NCI-H2029 (cell line): ENCODE measurements at places on chromosomes 1 and 21.
A peak's percentile ranks its signal among the peaks of the same experiment; 100 is the strongest.

GRCh38 chr1:72637593-72637992, 355.3 kb upstream of the NEGR1 start:
- DNase-seq: no peak

DNA sequence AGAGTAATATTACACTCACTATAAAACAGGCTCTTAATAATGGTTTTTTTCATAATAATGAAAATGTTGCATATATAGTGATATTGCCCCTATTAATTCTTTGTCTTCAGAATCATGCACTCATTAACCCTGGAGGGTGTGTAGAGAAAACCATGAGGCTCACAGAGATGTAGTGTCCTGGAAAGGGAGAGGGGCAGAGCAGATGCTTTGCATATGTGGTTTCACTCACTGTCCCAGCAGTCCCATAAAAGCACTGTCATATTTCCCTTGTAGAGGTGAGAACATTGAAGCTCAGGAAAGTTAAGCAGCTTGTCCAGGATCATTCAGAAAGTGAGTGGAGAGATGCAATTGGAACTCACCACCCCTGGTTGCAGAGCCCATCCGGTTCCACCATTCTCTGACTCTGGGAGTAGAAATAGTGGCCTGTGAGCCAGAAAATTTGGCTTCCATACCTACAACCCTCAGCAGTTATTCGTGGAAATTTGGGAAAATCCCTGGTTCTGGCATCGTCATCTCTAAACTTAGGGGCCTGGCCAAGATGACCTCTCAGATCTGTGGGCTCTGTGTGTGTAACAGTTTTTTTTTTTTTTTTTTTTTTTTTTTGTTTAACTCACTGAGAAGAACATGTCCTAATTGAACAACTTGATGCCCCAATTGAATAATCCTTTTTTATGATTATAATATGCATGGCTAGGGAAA, 86.4 kb downstream of the RGL1 start:
- DNase-seq: no peak

DNA sequence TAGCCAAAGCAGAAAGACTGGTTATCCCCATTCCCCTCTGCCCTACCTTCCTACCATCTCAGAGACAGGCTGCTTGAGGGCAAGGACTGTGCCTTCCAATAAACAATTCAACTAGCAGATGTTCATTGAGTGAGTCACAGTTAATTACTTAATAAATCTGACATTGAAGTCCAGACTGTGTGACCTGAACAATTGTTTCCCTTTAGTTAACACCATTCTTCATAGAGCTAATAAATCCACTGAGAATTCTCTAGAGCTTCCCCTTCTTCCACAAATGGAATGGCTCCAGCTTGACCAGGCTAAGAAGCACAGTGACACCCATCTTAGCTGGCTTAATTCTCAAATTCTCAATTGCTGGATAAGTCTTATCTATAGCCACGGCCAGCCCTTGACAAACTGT, 61.9 kb upstream of the GJA5 start:
- no peak for DNase-seq

GRCh38 chr1:182198006-182198605, 136.6 kb upstream of the ZNF648 start:
- DNase-seq: no peak

GRCh38 chr1:156123356-156124196, 9.1 kb downstream of the LMNA start:
- peak; percentile 88 for DNase-seq

DNA sequence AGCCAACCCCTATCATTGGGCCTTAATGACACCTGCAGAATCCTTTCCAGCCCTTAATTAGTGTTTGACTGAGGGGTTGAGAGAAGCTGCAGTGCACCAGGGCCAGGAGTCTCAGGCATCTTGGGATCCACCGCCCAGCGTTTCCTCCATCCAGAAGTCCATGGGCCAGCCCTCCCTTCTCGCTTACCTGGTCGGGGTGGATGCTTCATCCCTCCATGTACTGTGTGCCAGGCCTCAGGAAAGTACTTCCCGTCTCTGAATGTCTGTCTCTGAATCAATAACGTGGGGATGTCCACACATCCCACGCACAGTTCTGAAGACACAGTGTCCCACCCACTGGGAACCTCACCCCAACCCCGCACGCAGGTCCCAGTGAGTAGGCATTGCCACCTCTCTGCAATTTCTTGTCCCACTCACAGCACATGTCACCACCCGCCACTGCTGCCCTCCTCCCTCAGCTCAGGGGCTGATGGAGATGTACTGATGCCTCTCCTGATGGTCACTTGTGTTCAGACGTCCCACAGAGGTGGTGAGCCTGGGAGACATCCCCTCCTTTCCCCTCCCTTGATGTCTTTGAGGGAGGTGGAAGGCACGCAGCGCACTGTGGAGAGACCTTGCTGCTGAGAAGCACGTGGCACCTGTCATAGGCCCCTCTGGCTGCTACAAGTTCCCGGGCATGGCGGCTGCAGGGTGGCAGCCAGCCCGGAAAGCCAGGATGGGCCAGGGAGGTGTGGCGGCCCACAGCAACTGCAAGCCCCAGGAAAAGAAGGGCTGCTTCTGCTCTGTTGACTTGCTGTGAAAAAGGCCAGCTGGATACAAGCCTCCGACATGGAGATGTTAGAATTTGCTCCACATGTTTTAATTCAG, 29.4 kb upstream of the PRSS38 start:
- no peak for DNase-seq

- DNase-seq: no peak
Observed at GRCh38 chr1:10607228-10607627, 132.5 kb downstream of the PEX14 start.

GRCh38 chr1:107339775-107340174, 198.9 kb downstream of the NTNG1 start:
- DNase-seq: no peak

- DNase-seq: peak; percentile 38
Observed at GRCh38 chr1:84370831-84371394, 27.4 kb upstream of the DNASE2B start.

GRCh38 chr21:40641042-40641441, 205.9 kb downstream of the DSCAM start:
- DNase-seq: no peak

DNA sequence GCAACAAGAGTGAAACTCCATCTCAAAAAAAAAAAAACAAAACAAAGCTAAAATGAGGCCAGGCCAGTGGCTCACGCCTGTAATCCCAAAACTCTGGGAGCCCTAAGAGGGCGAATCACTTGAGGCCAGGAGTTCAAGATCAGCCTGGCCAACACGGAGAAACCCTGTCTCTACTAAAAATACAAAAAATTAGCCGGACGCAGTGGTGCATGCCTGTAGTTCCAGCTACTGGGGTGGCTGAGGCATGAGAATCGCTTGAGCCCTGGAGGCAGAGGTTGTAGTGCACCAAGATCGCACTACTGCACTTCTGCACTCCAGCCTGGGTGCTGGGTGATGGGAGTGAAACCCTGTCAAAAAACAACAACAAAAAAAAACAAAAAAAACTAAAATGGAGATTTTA, 191.2 kb upstream of the SGIP1 start:
- DNase-seq: no peak

DNA sequence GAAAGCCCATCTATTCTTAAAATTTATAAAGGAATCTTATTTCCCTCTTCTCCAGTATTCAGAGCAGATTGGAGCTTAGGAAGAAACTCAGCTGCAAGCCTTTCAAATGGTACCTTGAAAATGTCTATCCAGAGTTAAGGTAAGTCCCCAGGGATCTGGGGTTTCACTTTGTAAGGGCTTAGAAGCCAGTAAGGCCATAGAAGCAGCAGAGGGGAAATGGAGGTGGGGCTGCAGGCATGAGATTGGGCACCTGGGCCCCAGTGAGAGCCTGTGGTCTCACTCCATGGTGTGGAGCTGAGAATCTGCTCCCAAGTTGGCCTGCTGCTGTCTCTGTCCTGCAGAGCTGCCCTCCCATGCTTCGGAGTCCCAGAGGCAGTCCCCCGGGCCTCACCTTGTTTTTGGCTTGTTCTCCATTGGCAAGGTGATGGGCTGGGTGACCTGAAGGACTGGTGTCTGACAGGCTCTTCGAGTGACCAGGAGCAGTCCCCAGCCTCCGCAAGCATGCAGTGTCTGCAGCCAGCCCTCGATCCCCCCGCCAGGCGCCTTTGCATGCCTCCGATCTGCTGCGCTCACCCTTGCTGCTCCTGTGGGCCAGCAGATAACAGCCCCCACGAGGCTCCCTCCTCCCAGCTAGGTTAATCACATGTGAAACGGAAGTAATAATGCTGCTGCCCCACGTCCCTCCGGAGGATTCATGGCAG, 163.1 kb downstream of the PGBD5 start:
- no peak for DNase-seq

DNA sequence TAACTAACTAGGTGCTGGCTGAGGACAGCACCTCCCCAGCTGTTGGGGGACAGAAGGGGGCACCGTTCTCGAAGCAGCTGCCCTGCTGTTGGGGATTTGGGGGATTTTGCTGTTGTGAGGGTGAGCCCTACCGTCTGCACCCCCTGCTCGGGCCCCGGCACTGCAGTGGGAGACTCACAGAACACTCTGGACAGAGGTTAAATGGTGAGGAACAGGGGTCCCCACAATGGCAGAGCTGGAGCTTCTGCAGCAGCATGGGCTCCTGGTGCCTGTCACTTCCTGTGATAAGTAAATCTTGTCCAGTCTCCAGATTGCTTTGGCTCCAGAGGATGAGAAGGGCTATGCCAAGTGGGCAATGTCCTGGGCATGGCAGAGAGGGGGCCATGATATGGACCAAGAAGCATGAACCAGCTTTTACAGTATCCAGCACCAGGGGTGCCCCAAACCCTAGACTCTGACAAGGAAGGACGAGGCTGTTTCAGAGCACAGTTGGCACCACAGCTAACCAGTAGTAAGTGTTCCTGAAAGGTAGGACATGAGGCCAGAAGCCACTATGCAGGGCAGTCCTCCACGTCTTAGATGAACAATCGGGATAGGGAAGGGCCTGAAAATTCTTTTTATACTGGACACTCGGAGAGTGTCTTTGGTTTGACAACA, 365.1 kb upstream of the VAMP3 start:
- no peak for DNase-seq

GRCh38 chr1:16189921-16190621, 22.4 kb downstream of the ARHGEF19 start:
- peak; percentile 46 for DNase-seq

- peak; percentile 41 for DNase-seq
Observed at GRCh38 chr1:111739925-111740765, 950 bp upstream of the INKA2 start.

DNA sequence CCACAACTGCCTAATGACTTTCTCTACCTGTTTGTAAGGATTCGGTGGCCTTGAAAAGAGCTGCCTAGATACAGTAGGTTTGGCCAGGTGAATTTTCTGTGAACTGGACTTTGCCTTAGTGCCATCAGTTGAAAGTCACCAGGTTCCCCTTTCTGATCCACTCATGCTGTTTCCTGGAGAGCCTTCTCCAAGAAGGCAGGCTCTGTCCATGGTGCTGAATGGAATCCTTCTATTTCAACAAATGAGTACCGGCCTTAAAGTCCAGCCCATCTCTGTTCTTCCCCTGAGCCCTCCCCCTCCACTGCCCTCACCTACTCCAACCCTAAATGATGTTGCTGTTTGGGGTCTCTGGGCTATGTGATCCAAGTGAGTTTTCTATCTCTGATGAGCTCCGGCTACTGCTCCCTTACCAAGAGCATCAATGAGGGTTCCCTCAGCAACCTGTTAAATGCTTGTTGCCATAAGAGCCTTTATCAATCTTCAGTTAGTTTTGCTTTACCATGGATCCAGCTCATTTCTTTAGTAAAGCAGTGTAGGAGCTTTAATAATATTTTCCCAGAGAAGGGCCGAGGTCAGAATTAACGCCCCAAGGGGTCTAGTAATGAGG, 500.4 kb downstream of the PTPRU start:
- DNase-seq: no peak

- no peak for DNase-seq
Observed at GRCh38 chr1:36669262-36669661, 186.5 kb upstream of the CSF3R start.

DNA sequence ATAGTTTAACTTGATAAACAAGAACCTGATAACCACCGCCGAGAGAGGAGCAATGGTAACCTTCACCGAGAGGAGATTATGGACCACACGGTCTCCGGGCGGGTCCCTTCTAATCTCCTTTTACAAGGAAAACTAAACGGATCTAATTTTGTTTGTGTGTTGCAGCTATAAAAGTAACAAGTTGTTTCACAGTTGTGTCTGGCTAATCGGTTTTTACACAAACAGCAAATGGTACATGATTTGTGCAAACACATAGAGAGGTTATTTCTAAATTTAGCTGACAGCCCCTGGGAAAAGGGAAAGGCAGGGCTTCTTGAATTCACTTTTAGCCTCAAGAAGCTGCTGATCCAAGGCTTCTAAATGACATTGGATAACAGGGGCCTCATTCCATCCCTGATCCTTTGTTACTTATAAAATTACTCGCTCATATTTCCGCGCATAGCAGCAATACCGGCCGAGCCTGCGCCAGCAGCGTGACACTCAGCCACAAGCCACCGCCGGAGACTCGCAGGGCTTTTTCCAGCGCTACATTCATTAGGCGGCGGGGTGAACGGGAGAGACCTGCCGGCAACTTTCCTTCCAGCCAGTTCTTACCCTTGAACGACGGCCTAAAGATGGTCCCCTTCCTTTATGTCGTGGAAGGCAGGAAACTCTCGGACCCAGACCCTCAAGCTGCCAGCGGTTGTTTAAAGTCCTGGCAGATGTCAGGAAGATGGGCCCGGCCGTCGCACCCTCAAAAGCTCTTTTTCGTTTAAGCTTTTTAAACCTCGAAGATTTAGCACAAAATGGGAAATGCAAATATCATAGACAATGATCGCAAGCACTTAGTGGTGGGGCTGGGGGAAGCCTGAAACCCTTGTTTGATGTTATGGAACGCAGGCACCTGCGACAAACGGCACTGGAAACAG, 4.4 kb downstream of the FOXD3 start:
- no peak for DNase-seq

DNA sequence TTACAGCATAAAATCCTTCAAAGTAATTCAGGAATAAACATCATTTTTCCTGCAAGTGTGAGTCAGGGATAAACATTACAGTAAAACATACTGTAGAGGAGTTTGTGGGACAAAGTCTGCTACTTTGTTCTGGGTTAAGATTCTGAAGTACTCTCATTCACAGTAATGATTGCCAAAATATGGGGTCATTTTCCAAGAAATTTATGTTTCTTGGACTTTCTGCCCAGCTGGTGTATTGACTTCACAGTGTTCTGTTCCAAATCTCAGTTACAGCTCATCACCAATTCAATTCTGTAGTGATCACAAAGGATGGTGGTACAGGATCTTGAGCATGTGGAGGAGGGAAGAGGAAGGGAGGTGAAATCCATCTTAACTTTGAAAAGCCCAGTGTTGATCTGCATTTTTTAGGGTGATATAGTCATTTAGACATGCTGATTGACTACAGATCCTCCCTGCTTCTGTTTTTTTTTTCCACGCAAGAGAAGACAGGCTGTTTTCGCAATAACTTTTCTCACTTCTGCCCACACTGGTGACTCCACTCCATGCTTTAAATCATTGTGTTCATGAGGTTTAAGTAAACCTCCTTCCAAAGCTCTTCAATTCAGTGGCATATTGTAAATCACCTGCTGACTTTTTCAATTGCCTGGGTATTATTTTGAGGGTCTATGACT, 60.4 kb upstream of the C1orf53 start:
- no peak for DNase-seq
